ENCODE measurements at places on chromosomes 1 and 21.

DNA sequence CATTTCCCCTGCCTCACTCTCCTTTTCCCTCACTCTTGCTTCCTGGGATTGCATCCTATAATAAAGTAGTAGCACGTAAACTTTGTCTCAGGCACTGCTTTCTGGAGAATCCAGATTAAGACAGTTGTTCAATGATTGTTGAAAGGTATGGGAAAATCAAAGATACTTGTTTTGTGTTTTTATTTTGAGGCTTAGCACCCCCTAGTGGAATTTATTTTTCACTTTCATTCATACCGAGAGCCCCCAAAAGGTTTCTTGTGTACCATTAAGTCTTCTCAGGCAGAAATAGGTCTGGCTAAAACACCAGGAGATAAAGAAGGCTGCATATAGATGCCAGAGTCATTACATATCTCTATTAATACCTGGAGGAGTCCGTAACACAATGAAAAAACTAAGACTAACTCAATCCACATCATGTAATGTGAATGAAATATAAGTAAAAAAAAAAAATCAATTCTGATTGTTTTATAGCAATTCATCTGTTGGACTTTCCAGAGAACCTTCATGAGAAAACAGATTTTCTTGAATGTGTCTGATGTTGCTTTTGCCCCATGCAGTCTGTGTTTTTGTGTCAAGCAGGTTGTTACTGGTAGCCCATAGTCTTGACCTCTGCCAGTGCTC is 103.5 kb downstream of the RPE65 start:
- DNase-seq, result no peak

GRCh38 chr21:43944757-43945156 is 67.4 kb upstream of the TRAPPC10 start:
- no peak for DNase-seq

- DNase-seq, result no peak
Observed at GRCh38 chr1:44276901-44277300, 63.6 kb downstream of the DMAP1 start.

GRCh38 chr1:2594001-2594640 is 7.5 kb downstream of the PRXL2B start:
- no peak for DNase-seq

DNA sequence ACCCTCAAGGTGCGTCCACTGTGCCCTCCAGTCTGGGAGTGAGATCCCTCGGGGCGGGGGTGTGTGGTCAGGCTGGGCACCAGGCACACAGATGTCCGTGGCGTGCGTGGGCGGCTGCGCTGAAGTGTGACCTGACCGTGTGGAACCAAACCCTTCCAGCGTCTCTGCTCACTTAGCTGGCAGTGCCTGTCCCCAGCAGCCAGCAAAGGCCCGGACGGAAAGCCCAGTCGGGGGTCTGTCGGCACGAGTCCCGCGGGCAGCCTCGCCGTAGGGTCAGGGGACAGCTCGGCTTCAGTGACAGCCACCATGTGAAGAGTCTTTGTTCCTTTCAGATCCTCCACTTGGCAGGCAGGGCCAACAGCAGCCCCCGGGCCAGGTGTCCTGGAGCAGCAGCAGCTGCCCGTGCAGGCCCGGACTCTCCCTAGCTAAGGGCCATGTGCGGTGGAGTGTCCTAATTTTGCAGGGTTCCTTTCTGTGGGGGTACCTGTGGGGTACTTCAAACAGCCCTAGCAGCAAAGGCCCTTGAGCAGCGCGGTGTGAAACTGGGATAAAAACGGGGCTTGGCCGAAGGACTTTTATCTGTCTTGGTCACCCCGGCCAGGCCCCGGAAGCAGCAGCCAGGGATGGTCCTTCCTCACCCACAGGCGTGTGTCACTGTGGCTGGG is 11.6 kb downstream of the TTLL10 start:
- no peak for DNase-seq

DNA sequence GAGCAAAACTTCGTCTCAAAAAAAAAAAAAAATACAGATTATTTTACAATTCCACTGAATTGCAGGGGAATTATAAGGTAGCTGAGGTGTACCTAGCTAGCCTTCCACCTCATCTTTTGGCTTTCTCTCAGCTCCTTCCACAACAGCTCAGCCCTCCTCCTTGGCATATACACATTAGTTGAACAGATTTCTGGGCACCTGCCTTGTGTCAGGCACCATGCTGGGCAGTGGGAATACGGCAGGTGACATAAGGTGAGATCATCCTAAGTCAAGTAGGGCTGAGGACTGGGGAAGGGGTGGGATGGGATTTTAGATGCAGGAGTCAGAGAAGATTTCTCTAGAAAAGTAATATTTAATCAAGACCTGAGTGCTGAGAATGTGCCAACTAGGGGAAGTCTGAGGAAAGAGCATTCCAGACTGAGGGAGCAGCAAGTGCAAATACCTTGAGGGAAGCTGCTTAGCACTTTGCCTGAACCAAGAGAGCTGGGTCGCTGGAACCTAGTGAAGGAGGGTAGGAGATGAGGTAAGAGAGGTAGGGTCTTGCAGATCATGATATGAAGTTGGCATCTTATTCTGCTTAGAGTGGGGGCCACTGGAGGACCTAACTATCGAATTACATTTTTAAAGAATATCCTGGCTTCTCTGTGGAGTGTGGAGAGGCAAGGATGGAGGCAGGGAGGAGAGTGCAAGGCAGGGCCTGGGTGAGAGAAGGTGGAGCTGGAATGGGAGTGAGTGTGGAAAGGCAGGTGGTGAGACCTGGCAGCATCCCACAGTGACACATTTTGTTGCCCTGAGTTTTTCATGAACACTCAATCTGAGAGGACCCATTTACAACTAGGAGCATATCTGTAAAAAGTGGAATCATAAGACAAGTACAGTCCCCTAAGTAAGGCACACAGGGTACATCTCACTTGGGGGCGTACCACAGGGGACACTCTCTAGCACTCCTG is 28.2 kb downstream of the LAMC2 start:
- no peak for DNase-seq

GRCh38 chr1:157144509-157144908 is 6.3 kb upstream of the ETV3 start:
- no peak for DNase-seq

DNA sequence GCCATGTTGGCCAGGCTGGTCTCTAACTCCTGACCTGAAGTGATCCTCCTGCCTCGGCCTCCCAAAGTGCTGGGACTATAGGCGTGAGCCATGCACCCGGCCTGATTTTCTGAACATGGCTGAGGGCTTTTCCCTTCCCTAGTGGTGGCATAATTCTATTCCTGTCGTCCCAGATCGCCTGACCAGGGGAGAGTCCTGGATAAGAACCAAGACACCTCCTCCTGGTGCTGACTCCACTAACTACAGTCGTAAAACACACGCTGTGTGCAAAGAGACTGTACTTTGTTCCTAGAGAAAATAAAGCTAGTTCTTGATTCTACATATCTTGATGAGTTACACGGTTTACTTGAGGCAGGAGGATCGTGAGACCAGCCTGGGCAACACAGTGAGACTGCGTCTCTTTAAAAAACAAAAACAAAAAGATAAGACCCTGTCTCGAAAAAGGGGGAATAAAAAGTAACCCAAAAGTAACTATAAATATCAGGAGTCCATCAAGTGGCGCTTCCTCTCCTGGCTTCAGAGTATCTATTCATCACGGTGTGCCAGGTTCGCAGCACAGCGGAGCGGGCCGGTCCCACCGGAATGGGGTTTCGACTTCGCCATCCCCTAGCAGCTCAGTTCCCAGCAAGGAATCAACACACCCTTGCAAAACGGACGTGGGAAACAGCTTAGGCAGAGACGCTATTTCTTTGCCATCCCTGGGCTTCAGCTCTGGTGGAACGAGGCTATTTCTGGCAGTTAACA is 973 bp downstream of the SDF4 start:
- no peak for DNase-seq

- no peak for DNase-seq
Observed at GRCh38 chr1:224387302-224387912, 30.7 kb downstream of the CNIH4 start.

- no peak for DNase-seq
Observed at GRCh38 chr1:223803211-223803610, 42.5 kb downstream of the TP53BP2 start.
